NCI-H1694 (cell line): ENCODE measurements at places on chromosomes 4 and X.

DNA sequence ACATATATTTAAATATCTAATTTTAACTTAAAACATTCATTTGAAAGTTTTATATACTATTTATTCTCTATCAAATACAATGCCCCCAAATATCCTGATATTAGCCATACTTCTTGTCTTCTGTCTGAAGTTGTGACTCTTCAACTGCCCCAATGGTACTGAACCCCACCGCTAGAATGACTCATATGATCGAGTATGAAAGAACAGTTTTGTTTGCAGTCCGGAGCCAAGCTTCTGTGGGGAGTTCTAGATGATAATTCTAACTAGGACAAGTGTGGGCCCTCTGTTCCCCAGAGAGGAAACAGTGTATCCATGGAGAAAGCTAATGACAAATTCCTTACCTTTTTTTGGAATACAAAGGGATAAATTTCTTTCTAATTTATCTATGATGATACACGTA is 24.7 kb upstream of the CT47A1 start:
- no peak for DNase-seq

GRCh38 chr4:123599061-123599919 is 202.7 kb downstream of the SPRY1 start:
- DNase-seq = no peak

DNA sequence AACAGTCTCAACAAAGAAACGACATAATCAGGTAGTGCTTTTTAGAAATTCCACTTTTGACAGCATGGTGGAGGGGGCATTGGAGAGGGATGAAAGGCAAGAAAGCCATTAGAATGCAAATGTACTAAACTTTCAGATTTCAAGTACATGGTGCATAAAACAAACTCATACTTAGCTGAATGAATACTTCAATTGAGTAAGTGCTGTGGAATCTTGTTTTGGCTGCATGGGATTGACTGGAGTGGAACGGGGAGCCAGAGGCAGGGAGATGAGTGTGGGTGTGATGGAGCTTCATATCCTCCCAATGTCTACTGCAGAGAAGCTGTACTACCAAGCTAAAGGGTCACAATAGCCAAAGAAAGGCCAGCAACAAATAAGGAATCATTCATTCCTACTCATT is 52.4 kb downstream of the USP46 start:
- DNase-seq = no peak

DNA sequence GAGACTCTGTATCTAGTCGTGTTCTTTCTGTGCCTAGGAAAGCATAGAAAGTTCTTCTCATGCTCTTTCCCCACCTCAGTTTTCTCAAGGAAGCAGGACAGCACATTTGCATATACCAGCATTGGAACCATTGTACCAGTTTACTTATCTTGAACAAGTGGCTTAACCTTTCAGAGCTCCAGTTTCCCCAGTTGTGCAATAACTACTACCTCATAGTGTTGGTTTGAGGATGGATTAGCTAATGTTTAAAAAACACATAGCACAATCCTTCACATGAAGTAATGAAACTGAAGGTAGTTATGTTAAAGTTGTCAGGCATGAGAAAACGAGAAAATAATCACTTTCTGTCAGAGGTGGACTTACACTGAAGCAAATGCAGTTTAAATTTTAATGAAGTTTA is 92.2 kb upstream of the H2AZ1 start:
- no peak for DNase-seq

GRCh38 chr4:57443308-57443707 is 333.1 kb upstream of the IGFBP7 start:
- DNase-seq = no peak

- DNase-seq = no peak
Observed at GRCh38 chr4:53019485-53020382, 157.6 kb downstream of the RASL11B start.

GRCh38 chrX:20668550-20668949 is 401.8 kb upstream of the RPS6KA3 start:
- no peak for DNase-seq

- no peak for DNase-seq
Observed at GRCh38 chrX:18674417-18674787, 2.5 kb upstream of the RS1 start.

DNA sequence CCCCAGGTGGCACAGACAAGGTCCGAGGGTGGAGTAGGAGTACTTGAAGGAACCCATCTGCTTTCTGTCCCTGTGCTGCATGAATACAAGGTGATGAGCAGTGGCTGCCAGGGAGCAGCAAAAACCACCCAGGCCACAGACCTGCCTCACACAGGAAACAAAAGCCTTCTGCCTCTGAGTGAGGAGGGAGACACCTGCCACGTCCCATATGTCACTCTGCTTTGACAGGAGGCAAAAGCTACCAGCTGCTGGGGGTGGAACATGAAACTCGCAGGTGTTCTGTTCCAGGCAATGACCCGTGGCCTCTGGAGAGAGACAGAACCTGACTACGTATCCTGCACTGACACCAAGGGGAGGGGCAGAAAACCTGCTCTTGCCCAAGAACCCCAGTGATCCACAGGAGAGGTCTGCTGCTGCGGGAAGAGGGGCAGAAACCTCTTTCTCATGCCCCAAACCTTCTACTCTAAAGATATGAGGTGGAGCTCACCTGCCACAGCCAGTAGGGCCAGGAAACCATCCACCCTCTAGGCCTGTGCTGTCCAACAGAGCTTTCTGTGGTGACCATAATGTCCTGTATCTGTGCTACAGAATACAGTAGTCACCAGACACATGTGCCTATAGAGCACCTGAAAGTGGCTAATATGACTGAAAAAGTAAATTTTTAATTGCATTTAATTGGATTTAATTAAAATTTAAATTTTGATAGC is 172.9 kb downstream of the PRDM5 start:
- DNase-seq = no peak

GRCh38 chr4:110454441-110454840 is 21.5 kb upstream of the ENPEP start:
- DNase-seq = no peak

DNA sequence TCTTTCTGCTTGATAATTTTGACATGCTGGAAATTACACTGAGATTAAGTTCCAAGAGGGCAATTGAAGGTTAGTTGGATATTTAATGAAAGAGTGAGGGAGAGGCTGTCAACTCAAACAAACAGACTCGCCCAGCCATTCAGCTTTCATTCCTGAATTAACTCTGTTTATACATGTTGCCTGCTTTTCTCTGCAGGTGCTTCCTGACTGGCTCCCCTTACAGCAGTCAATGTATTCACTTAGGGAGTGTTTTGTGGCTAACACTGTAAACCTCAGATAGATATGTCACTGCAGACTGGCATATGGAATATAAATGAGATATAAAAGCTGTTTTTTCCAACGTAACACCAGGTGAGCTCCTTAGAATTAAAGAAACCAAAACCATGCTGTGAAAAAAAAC is 28.7 kb downstream of the TMPRSS11A start:
- DNase-seq = no peak

GRCh38 chr4:100175858-100176257 is 14.4 kb downstream of the DDIT4L start:
- no peak for DNase-seq
